ENCODE measurements at places on chromosomes 13 and 19.
A peak's percentile ranks its signal among the peaks of the same experiment; 100 is the strongest.

- no peak for DNase-seq
These were observed 1.4 kb downstream of the LILRB2 start for GRCh38 chr19:54279406-54279962.

DNA sequence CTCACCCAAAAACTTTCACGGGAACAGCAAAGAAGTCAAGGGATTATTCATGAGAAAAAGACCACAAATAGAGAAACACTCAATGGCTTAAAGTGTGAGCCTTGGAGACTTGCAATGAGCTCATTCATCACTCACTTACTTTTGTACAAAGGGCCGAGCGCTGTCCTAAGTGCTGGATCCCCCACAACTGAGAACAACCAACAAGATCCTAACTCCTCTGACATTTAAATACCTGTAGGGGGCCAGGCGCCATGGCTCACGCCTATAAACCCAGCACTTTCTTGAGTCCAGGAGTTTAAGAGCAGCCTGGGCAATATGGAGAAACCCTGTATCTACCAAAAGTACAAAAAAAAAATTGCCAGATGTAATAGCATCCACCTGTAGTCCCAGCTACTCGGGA lies 29.4 kb upstream of the ZNF507 start:
- peak; percentile 20 for DNase-seq

GRCh38 chr19:10321874-10322835 lies 6.3 kb upstream of the FDX2 start:
- DNase-seq = no peak

DNA sequence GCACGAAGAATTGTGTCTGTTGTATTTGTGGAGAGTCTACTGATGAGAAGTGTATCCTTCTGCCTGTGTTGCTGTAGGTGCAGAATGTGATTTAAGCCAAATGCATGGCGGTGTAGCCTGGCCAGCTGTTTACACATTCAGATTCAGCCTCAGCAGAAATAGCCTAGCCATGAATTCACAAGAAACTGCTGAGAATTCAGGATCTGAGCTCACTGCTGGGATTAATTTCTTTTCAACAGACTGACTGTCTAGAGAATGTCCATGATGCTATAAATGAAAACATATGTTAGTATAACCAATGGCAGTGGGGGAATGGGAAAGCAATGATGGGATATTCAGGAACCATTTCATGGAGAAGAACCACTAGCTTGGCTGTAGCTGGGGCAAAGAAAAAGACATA lies 77.4 kb upstream of the RNF113B start:
- DNase-seq = no peak

GRCh38 chr19:29525901-29526729 lies at the start of gene VSTM2B:
Gene VSTM2B (plus strand): TSS chr19:29525994. CDS start chr19:29526584, 590 bp downstream.
- DNase-seq = no peak

GRCh38 chr13:95471960-95472359 lies 80.6 kb upstream of the CLDN10 start:
- no peak for DNase-seq

GRCh38 chr19:45152504-45153338 lies 8.1 kb downstream of the NKPD1 start:
- DNase-seq = peak; percentile 62

DNA sequence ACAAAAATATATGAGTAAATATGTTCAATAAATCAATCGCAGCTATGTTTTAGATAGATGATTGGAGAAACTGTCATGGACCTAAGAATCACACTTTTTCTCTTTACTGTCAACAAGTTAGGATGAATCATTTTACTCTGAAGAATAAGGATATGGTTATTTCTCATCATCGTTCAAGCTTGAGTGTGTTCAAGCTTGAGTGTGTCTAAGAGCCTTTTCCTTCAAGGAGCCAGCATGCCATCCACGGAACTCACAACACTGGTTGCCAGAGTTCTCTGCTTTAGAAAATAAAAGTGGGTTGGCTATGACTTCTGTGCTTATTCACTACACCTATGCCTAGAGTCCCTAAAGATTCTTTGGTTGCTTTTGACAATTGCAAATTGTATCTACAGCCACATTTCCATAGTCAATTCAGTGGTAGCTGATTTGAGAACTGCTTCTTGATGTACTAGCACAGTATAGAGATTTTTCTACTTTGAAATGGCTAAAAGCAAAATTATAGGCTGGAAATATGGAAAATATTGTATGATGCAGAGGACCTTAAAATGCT lies 58.1 kb upstream of the SCEL start:
- no peak for DNase-seq

DNA sequence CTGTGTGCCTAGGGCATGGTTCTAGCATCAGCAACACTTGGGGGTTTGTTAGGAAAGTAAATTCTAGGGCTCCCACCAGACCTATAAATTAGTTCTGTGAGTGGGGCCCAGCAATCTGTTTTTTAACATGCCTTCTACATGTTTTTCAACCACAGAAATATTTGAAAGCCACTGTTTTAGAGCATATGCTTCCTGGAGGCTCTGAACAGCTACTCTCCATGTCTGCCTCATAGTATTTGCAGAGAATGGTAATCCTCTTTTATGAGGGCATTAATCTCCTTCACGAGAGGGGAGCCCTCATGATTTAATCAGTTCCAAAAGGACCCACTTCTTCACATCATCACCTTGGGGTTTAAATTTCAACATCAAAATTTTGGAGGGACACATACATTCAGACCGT lies 6.0 kb downstream of the SPATA13 start:
- DNase-seq = no peak

- DNase-seq = no peak
These were observed 8.2 kb upstream of the ZNF431 start for GRCh38 chr19:21133633-21134032.

DNA sequence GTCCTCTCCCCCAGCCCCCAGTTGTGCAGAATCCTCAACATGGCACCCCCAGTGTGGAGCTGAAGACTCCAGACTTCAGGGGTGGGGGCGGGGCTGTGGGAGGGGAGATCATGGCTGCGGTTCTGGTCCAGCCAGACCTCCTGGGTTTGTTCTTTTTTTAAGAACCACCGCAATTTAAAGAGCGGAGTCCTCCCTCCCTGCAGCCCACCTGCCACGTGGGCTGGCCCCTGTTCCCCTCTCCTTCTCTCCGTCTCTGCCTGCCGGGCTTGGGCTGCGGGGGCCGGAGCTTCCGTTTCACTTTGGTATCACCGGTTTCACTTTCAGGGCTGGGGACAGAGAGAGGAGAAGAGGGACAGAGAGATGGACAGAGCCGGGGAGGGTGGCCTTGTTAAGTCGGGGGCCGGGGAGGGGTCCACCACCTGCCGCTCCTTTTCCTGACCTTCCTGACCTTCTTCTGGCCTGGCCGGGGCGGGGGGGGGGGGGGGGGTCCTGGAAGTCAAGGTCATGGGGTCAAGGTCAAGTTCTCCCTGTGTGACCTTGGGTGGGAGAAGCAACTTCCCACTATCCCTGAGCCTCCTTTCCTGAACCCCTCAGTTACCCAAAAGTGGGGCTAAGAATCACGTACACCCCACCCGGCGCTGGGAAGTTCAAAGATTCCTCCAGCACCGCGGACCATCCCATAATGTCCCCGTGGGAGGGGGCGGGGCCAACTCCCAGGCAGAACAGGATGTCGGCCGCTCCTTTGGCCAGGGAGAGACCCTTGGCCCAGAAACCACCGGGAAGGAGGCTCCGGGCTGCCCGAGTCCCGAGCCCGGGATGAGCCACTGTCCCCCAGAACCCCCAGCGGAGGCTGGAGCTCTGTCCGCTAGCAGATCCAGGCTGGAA lies 11.3 kb upstream of the ZBTB7A start:
- DNase-seq = peak; percentile 86

GRCh38 chr19:43658001-43658400 lies 12.0 kb downstream of the PLAUR start:
- DNase-seq = no peak

DNA sequence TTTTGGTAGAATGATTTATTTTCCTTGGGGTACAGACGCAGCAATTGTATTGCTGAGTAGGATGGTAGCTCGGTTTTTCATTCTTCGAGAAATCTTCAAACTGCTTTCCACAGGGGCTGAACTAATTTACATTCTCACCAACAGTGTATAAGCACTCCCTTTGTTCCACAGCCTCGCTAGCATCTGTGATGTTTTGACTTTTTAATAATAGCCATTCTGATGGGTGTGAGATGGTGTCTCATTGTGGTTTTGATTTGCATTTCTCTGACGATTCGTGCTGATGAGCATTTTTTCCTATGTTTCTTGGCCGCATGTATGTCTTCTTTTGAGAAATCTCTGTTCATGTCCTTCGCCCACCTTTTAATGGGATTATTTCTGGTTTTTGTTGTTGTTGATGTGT lies 54.8 kb upstream of the UQCRFS1 start:
- no peak for DNase-seq

GRCh38 chr13:35879111-35879510 lies 252.1 kb downstream of the DCLK1 start:
- no peak for DNase-seq

- DNase-seq = no peak
These were observed 17.8 kb downstream of the GJA3 start for GRCh38 chr13:20142927-20143480.

DNA sequence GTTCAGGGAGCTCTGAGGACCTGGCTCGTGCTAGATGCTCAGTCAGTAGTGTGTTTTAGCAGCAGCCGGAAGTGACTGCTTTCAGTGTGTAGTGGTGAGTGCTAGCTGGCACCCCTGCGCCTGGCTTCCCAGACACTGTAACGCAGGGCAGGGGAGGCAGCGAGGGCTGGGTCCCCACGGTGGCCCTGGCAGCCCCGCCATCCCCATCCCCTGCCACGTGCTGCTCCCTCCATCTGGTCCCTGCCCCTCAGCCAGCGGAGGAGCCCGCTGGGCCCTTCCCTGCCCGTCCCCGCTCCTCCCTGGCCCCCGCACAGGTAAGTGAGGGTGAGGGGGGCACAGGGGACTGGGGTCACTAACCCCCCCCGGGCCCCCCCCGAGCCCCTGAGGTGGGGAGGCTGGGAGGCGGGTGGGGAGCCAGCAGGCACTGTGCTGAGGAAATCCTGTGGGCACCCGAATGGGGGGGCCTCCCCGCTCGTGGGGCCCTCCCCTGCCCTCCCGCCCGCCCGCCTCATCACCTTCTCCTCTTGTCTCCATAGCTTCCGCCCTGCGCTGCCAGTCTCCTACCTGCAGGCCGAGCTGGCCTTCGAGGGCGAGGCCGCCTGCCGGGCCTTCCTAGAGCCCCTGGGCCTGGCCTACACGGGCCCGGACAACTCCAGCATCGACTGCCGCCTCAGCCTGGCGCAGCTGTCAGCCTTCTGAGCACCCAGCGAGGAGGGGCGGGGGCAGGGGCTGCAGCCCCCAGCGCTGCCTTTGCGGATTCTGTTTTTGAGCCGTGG lies 3.2 kb downstream of the LENG9 start:
- no peak for DNase-seq

DNA sequence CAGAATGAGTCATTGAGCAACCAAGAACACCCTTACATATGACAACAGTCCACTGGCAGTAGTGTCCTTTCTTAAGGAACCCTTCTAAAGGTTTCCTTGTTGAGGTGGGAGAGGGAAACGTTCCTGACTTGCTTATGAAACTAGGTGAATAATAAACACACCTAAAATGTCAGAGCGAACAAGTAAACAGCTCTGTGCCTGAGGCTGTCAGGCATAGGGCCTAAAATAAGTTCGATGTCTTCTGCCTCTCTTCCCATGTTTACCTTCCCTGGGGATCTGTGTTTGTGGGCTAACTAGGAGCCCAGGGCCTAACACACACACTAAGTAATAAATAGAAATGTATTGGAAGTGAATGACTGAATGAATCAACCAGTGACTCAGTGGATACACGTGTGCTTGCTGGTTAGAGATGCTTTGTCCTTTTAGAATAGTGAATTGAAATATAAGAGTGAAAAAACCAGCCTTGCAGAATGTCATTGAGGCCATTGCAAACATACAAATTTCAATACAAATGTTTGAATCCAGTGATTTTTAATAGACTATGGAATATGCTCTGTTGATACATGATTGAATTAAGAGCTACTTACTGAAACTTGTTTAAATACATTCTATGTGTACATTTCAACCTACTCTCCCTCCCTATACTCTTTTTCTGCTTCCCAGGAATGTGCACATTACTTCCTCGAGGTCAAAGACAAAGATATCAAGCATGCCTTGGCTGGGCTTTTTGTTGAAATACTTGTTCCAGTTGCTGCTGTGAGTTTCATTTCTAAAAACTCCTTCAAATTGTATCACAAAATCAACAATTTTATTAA lies 102.9 kb downstream of the FRY start:
- DNase-seq = no peak

DNA sequence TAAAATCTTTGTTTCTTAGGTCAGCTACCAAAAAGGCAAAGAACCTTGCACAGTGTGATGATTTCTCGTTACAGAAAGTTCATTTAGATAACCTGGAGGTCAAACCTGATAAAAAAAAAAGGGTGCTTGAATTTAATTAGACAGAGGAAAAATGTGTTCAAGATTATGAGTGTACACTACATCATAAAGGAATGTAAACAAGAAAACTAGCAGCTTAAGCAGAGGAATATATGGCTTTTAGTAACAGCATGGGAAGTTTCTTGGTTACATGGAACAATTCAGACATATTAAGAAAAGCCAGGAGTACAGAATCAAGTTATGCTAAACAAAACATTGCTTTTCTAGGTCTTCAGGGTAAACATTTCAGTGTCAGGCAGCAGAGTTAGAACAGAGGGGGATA lies 32.9 kb downstream of the ING1 start:
- DNase-seq = no peak

- no peak for DNase-seq
These were observed 616 bp downstream of the FCHO1 start for GRCh38 chr19:17751912-17752273.

- no peak for DNase-seq
These were observed 86.7 kb upstream of the UQCRFS1 start for GRCh38 chr19:29299416-29300380.

- DNase-seq = no peak
These were observed 4.0 kb upstream of the DLEU7 start for GRCh38 chr13:50847501-50847900.

DNA sequence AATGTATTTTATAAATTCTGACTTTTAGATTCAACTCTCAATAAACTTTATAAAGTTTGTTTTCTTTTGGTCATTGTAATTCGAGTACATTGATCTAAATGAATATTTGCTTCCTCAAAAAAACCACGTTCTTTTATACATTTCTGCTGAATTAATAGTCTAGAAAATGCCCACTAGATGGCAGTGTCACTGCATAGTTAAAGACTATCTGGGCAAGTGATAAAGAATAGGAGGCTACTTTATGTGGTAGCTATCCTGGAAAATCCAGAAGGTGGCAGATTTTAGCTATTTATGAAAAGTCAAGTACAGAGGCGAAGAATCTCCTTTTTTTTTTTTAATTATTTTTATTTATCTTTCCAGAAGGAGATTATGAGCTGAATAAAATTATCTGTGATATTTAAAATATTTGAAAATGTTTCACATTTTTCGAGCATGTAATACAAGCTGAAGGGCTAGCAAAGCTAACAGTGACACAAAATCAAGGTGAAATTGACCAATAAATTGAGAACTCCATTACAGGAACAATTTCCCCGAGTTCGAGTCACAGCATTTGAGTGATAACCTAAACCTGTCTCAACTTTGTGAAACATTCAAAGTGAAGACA lies 221.8 kb downstream of the OLFM4 start:
- DNase-seq = peak; percentile 36

Measured in adrenal gland (tissue), 19 donors.